Neuronal stem cell (in vitro differentiated cells): ENCODE measurements at places on chromosomes 11 and 22.

- DNase-seq, result no peak
These were observed 701.8 kb downstream of the NTM start for GRCh38 chr11:132072044-132072857.

GRCh38 chr11:27464909-27465308 is 7.7 kb downstream of the LGR4 start:
- DNase-seq, result no peak

DNA sequence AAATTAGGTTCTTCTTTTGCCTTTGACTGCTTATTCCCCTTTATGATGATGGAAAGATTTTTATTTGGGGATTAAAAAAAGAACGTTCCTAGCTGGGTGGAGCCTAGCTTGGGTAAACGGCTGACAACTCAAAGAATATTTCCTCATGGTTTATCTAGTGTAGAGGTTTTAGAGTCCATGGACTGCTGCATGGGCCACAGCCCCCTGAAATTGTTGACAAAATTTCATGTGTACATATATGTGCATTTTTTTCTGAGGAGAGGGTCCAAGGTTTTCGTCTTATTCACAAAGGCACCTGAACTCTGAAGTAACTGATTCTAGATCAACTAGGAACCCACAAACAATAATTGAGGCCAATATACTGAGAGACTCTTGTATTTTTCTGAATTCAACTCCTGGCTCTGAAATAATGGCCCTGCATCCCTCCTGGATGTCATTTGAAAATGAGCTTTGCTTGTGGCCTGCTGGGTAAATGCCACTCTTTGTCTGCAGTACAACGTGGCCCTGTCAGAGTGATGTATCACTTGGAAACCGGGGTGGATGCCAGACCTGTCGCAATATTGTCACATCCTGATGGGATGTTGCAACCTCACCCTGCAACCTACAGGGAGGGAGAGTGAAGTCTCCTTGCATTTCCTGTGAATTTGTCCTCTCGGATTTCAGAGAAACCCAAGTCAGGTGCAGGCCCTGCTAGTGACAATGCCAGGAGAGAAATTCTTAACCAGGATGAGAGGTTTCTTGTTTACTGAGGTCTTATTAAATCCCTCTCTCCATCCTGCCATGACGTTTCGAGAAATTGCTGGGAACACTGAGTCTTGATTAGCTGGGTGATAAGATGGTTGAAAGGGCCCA is 33.8 kb downstream of the EHF start:
- DNase-seq, result no peak

- no peak for DNase-seq
These were observed 16.2 kb downstream of the MISFA start for GRCh38 chr11:18615628-18616392.

GRCh38 chr11:69382131-69383128 is 88.5 kb downstream of the MYEOV start:
- no peak for DNase-seq

DNA sequence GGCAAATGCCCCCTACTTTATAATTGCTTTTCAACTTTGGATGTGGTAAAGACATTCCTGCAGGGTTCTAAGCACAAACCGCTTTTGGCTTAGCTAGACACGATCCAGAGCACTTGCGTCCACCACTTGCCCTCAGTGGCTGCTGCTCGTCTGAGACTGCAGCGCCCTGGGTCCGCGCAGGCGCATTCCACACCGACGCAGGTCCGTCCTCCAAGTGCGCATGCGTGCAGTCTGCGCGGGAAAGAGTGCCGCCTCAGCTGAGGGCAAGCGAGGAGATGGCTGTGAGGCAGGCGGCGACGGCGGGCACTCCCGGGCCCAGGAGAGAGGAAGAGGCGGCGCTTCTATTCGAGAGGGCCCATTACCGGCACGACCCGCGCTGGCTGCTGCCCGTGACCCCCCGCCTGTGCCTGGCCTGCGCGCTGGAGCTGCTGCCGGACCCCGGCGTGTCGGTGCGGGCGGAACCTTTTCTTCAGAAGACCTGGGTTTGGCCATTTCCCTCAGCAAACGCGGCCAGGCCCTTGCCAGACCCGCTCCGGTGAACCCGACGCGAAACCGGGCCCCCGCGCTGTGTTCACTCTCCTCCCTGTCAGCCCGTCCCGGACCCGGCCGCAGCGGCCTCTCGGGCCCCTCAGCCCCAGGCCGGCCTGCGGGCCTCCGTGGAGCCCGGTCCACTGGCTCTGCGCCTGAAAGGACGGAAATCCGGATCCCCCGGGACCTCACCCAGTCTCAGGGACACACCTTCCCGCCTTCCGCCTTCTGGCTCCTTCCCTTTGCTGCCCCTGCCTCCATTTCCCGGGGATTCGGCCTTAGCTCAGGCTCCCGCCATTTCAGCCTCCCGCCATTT is at the start of gene MEI1:
Gene MEI1 (plus strand): TSS at position 240 of the 844 bp plus-strand sequence. CDS start 36 bp downstream, at position 276.
- DNase-seq, result no peak

- no peak for DNase-seq
These were observed 1.2 kb upstream of the INTS5 start for GRCh38 chr11:62654297-62654696.

DNA sequence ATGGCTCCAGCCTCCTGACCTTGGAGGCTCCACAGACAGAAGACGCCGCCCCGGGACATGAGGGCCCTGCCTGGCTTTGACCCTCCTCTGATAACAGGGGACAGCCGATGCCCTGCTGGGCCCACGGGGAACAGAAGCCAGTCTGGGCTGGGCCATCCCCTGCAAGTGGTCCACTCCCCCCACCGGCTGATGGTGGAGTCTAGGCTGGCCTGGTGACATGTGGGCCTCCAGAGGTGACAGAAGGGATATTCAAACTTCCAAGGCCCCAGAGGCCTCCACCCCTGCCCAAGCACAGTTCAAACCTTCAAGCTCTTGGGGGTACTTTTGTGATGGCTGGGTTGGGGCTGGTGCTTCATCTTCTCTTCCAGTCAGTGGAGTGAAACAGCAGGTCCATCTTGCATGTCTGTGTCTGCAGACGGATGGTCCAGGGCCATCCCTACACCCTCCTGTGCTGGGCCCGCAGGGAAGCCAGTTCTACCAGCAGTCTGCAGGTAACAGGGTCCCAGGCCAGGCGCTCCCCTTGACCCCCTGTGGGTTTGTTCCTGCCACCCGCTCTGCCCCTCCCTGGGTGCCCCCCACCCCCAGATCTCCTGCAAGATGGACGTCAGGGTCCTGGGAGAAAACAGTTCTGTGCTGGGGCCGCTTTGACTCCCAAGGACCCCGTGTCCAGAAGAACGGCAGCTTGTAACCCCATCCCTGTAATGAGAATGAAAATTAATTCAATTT is 929.9 kb downstream of the BRD1 start:
- DNase-seq, result no peak

DNA sequence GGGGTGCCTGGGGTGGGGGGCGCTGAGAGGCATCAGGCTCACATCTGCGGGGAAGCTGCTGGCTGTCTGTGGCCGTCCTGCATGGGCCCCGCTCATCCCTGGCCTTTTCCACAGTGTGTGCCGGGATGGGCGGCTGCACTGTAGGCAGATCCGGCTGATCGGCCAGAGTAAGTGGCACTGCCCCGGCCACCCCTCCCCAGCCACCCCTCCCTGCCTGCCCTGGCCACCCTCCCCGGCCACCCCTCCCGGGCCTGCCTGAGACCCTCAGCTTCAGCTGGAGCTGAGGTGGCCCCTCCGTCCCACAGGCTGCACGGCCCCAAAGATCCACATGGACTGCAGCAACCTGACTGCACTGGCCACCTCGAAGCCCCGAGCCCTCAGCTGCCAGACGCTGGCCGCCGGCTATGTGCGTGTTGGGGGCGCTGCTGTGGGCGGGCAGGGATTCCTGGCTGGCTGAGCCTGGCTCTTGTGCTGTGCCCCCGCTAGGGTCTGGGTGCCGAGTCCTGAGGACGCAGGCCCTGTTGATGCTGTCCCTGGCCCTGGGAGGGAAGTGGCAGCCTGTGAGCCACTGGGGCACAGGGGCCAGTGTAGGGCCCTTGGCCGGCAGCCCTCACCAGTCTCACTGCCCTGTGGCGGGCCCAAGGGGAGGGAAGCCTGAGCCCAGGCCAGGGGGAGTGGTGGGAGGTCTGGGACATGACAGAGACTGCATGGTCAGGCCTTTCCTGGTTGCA is 10.9 kb downstream of the MUC2 start:
- DNase-seq, result no peak

- DNase-seq, result no peak
These were observed 26.3 kb upstream of the ISX start for GRCh38 chr22:35039625-35040024.

DNA sequence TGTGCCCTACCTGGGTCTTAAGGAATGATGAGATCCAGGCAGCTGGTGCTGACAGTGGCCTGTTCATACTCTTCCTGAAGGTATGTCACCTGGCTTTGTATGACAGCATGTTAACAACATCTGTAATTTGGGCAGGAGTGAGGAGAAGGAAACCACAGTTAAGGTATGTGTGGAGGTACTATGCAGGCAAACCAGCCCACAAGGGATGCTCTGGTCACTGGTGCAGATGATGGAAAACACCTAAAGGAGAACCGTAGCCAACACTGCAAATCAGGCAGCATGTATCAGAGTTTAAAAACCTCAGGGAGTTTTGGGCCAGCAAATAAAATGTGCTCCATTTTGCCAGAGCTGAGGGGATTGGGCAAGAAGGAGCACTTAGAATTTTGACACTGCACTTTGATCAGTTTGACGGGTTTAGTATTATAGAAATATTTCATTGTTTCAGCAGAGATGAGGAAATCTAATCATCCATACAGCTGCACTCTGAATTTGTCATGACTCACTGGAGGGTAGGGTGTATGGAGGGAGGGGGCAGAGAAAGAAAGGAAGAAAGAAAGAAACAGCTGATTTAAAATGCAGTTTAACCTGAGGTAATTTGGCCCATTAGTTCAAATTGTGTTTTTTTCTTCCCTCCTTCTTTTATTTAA is 260.9 kb downstream of the KIRREL3 start:
- no peak for DNase-seq

- DNase-seq, result no peak
These were observed 493.8 kb downstream of the NTM start for GRCh38 chr11:131864228-131864627.
